ENCODE measurements at places on chromosomes 1 and 21.

- no peak for DNase-seq
These were observed 1.1 kb downstream of the LGALS8 start for GRCh38 chr1:236524895-236525184.

GRCh38 chr1:168365719-168366479 lies 85.2 kb downstream of the TBX19 start:
- DNase-seq: peak; percentile 30

DNA sequence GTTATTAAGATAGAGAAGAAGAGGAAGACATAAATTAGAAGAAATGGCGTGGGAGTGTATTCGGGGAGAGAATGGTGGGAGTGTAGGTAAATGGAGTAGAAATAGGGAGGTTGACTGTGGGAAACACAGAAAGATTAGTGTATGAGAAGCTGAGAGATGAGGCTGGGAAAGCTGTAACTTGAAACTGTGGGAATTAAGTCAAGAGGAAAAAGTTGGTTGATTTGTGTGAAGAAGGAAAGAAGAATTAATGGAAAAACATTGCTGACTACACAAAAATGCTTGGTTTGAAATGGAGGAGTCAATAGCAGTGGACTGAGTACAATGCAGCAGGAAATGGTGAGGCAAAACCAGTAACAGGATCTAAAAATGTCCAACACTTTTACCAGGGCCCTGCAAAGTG lies 448.3 kb downstream of the PTPRC start:
- DNase-seq: no peak

DNA sequence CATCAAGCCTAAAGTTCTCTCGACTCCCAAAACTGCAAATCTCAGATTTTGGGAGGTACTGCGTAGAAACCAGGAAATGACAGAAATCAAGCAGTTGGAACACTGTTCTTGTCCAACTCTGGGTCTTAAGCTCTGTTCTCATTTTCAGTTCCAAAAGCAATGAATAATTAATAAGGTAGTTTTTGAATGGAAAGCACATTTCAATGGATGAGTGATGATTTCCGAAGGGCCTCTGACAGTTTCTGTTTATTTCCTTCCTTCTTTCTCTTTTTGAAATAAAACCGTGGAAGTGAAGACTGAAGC lies 20.9 kb upstream of the TARBP1 start:
- DNase-seq: no peak

DNA sequence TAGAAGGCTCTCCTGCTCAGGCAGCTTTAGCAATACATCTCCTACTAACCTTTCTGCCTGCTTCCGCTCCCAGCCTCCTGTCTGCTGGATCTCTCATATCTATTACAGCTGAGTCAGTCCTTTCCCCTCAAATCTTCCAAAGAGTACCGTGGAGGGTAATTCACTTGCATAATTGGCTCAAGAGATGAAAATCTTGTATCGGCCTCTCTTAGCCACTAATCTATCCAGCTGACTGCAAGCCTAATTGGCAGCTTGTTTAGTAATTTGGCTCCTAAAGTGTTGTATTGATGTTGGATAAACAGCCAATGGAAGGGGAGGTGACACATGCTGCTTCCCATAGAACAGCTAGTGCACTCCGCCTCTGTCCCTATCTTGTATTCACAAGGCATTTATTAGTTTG lies 195.7 kb downstream of the GPATCH2 start:
- no peak for DNase-seq

- DNase-seq: no peak
These were observed 160.1 kb upstream of the UBE2U start for GRCh38 chr1:64043288-64043687.

DNA sequence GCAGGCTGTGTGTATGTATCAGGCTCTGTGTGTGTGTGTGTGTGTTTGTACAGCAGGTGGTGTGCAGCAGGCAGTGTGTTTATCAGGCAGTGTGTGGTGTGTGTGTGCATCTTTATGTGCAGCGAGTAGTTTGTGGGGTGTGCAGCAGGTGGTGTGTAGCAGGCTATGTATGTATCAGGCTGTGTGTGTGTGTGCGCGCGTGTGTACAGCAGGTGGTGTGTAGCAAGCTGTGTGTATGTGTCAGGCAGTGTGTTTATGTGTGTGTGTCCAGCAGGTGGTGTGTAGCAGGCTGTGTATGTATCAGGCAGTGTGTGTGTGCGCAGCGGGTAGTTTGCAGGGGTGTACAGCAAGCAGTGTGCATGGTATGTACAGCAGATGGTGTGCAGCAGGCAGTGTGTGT lies 29.0 kb downstream of the PTPRF start:
- no peak for DNase-seq

- no peak for DNase-seq
These were observed 90.6 kb upstream of the KCTD3 start for GRCh38 chr1:215476541-215476940.

DNA sequence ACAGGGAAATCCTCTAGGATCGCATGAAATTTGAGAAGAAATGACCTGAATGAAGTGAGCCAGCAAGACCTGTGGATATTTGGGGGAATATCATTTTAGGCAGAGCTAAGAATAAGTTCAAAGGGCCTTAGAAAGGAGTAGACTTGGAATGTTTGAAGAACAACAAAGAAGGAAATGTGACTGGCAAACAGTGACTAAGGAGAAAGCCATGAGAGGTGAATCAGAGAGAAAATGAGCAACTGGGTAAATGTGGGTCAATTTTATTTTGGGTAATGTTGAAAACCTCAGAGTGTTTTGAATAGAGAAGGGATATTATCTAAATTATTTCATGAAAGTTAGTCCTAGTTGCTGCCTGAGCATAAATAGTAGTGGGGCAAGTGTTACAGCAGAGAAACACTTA lies 672.8 kb downstream of the LMO4 start:
- DNase-seq: peak; percentile 85

All from PC-3 (cell line).